NCI-H2081 treated with DMSO at 0.1 percent for 48 hours (cell line): ENCODE measurements at places on chromosomes 3 and 15.

DNA sequence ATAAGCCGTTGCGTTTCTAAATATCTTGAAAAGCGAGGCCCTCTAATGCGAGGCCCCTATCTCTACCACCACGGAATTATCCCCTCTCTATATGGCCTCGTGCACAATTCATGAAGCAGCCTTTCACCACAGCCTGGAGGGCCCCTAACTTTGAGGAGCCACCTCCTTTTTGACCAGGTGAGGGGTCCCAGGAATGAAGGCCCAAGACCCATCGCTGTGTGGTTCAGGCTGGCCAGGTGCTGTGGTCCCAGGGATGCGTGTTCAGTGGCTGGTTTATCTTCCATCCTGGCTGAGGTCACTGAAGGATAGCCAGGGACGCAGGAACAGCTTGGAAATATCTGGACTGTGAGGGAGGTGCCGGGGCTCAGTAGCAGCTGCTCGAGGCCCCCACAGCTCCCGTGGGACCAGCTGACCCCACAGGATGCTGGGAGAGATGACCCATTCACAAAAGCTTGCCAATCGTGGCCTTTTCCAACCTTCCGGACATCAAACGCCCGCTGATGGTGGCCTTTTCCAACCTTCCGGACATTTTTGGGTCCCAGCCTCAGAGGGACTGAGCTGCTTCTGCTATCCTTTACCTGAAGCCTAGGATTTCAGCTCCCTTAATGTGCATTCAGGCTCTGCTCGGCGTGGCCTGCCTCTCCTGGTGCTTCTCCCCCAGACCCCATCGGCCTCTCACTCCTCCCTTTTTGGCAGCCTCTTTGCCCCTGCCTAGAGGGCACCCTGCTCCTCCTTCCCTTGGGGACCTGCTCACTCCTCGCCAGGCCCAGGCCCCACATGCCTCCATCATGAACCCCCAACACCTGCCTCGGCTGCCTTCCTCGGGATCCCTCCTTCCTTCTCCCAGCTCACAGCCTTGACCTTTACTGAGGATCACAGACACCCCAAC lies 140.9 kb downstream of the CHSY1 start:
- no peak for DNase-seq

DNA sequence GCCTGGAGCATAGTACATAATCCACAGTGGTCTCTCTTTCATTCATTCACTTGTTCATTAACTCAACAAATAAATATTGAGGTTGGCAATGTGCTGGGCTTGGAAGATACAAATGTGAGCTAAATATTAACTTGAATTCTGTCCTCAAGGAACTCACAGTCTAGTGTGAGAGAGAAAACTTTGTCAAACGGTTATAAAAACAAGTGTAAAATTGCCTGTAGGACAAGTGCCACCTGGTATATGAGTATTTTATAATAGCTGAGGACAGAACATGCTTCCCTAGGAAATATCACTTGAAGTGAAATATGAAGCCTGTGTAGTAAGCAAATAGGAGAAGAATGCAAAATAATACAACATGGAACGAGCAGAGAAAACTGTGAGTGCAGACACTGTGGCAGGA lies 173.1 kb upstream of the CMC1 start:
- no peak for DNase-seq

DNA sequence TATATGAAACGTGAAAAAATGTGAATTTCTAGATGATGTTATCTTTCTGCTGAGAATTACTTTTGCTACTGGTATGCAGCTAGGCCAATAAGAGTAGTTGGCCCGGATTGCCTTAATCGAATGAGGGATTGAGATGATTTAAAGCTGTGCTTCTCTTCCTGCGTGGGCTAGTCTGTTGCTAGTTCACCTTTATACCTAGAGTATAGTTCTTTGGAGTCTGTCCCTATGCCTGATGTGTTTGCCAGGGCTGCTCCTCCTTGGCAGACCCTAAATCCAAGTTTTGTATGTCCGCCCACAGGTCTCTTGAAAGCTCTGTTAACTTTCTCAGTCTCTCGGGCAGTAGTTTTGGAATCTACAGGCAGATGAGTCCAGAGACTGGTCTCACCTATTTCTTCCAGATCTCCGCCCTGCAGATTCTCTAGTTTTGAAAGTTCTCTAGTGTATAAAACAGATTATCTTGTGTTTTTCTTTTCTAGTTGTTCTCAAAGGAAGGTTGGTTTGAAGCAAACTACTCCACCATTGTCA lies 64.9 kb downstream of the MEF2A start:
- DNase-seq, result no peak

DNA sequence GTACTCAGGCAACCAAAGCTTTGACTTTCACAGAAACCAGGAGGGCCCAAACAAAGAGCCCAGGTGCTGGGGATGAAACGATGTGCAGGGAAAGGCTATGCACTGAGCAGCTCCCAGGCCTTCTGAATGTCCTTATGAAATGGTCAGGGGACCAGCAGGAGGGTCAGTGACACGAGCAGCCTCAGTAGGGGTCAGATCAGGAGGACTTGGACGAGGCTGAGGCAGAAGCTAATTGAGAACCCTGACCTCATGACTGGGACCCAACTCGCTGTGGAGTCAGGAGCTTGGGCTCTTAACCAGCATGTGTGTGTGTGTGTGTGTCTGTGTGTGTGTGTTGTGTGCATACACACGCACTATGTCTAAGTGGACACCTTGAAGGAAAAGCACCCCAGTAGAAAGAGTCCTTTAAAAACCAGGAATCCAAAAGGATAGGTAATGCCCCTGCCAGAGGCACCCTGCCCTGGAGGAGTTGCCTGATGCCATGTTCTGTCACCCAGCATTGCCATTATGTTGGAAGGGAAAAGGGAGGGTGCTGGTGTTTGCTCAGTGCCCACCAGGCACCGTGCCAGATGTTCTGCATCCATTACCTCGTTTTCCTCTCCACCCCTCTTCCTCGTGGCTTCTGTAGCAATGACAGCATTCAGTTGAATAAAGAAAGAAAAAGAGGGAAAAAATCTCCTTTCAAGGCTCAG lies 50.9 kb downstream of the CORO2B start:
- DNase-seq, result peak; percentile 21

DNA sequence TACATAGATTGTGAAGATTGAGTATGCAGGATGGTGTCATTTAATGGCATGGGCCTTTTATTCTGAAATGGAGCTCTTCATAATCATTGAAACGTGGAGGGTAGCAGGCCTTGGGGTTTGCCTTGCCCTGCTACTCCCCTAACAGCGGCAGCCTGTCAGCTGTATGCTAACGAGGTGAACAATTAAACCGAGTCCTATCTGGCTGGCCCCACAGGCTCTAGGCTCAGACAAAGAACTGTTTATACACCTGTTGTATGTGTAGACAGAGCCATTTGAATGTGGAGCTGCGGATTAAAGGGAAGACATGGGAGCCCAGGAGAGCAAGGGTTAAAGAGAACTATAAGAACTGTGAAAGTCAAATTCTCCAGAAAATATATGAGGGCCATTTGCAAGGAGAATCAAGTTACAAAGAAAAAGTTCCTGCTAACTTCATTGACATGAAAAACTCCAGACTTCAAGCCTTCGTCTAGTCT lies 116.7 kb upstream of the CGNL1 start:
- DNase-seq, result peak; percentile 95

DNA sequence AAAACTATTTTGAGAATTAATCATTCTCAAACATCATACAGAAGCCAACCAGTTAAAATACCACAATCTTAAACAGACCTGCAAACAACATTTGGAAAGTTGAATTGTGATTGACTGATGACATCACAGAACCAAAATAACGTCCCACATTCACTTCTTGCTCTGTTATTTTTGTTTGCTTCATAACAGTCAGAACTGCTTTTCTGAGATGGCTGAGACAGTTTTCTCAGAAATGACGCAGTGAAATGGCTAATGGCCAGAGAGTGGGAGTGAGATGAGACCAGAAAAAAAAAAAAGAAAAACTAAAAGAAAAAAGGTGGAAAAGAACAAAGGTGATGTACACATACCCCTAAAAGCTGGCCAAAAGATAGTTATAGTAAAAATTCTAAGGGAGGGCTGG lies 1061.2 kb downstream of the FHIT start:
- no peak for DNase-seq

DNA sequence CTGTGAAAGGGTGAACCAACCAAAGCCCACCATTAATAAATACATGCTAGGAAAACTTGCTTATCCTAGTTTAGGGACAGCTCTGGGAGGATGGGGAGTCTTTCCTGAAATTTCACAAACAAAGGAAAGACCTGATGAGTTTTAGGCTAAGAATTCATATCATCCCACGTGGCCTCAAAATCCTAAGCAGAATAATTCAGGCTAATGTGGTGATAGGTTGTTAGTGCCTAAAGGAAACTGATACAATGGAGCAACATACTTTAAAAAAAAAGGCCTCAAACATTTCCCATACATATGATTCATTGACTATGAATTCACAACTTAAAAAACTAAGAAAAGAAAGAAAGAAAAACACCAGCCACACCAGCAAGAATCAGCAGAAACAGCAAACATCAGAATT lies 126.9 kb upstream of the CNTN4 start:
- DNase-seq, result no peak

- no peak for DNase-seq
These were observed 407.3 kb downstream of the GBE1 start for GRCh38 chr3:81354119-81354518.

DNA sequence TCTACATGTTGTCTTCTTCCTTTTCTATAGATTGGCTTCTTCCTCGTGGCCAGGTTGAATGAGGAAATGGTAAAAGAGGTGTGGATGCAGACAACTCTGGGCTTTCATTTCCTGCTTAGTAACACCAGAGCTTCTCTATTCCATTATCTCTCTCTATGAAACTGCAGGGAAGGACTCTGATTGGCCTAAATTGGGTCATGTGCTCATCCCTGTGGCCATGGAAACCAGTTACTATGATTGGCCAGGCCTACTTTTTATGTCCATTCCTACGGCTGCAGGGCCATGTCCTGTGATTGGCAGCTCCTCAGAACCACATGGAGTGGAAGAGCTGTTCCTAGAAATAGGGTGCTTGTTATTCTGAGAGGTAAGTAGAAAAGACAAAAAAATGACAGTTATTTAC lies 486.9 kb upstream of the ADAMTS9 start:
- no peak for DNase-seq

DNA sequence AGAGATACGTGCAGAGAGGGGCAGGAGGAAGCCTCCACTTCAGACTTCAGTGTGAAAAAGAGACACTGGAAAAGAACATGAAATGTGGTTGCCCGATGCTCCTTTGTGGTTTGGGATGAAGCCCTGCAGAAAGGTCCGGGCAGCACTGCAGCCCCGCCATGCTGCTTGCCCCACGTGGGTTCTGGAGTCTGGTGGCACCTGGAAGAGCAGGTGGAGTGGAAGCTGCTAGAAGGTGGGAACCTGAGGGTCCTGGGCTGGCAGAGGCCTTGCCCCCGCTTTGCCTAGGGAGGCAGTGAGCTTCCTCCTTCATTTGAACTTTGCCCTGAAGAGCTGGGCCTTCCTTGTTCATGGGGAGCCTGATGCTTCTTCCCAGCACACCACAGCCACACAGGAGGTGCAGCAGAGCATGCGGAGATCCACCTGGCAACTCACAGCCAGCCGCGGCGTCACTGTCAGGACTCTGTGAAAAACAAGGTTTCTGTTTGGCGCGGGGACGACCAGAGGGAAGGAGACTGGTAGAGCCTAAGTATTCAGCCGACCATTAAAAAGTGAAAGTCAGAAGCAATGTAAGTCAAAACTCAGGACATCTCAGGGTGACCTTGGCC lies 59.0 kb downstream of the APBA2 start:
- DNase-seq, result no peak

- no peak for DNase-seq
These were observed 4.4 kb downstream of the NR2F2 start for GRCh38 chr15:96334705-96335410.
